ENCODE measurements at places on chromosomes 12 and 14.

GRCh38 chr12:62301080-62301798 lies 41.0 kb downstream of the USP15 start:
- H3K27me3 ChIP-seq, result no peaks in the 10 kb centered on the region
- no peak overlapping the region for H3K4me3 ChIP-seq
- DNase-seq, result no peak

- H3K27me3 ChIP-seq, result no peaks in the 10 kb centered on the region
- no peak overlapping the region for H3K27ac ChIP-seq
- peaks cover 3% of the 10 kb centered on the region for H3K4me1 ChIP-seq
- DNase-seq, result no peak
- H3K36me3 ChIP-seq, result peaks cover 88% of the 10 kb centered on the region
Measured at GRCh38 chr12:26929590-26929989, 8.2 kb downstream of the INTS13 start.

GRCh38 chr14:82766996-82767395 lies 1233.3 kb upstream of the SEL1L start:
- no peak for DNase-seq
- no peaks in the 10 kb centered on the region for H3K36me3 ChIP-seq
- no peaks in the 10 kb centered on the region for H3K4me1 ChIP-seq
- no peak overlapping the region for H3K27ac ChIP-seq

GRCh38 chr12:63318933-63319332 lies 167.9 kb upstream of the AVPR1A start:
- H3K27me3 ChIP-seq, result no peaks in the 10 kb centered on the region
- no peak for DNase-seq
- H3K4me1 ChIP-seq, result no peaks in the 10 kb centered on the region
- no peaks in the 10 kb centered on the region for H3K36me3 ChIP-seq

GRCh38 chr14:21440859-21441258 lies 15.1 kb downstream of the CHD8 start:
- H3K36me3 ChIP-seq, result no peaks in the 10 kb centered on the region
- DNase-seq, result no peak
- H3K27me3 ChIP-seq, result no peaks in the 10 kb centered on the region
- no peak overlapping the region for H3K4me3 ChIP-seq
- peaks cover 38% of the 10 kb centered on the region for H3K4me1 ChIP-seq

Measured in spleen (tissue), 13 donors.